Hematopoietic multipotent progenitor cell treated with erythropoietin and hydrocortisone succinate and interleukin-3 and kit ligand, for 17 days (in vitro differentiated cells): ENCODE measurements at places on chromosomes 7 and 10.

- DNase-seq: no peak
Measured at GRCh38 chr10:14328881-14329672, 1.6 kb downstream of the FRMD4A start.

- DNase-seq: no peak
Measured at GRCh38 chr10:63414481-63415260, 51.1 kb downstream of the JMJD1C start.

- DNase-seq: peak; percentile 8
Measured at GRCh38 chr7:132930881-132931280, 151.0 kb downstream of the CHCHD3 start.

DNA sequence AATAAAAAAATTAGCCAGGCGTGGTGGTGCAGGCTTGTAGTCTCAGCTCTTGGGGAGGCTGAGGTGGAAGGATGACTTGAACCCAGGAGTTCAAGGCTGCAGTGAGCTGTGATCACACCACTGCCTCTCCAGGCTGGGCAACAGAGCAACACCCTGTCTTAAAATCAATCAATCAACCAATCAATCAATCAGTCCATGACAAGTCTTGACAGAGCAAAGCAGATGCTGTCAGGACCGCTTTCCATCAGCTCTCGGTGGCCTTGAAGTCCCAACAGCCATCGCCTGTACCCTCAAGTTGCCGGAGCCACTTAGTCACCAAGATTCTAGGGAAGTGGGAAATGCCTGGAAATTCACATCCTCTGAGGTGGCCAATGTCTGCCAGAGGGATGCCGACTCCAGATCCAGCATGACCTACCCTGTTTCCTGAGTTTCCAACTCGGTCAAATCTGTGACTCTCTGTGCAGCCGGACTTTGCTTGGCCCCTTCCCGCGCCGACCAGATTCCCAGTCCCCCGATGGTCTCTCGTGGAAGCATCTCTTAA lies 871 bp upstream of the CCL24 start:
- DNase-seq: no peak

DNA sequence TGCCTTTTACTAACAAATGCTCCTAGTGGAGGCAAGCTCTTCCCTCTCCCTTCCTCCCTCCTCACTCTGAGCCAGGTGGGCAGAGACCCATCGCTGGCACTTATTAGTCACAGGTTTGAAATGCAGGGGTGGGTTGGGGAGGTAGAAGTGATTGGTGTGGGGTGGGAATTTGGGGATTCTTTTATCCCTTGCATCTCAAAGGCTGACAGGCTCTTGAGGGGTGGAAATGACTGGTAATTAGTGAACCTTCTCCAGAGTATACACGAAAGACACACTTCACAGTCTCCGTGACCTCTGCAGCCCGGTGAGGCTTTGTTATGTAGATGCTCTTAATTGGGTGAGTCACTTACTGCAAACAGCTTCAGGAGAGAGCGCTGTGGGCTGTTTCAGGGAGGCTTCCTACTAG lies 13.9 kb upstream of the LRMDA start:
- DNase-seq: no peak
